T-cell (primary cell): ENCODE measurements at places on chromosomes 1 and 21.

DNA sequence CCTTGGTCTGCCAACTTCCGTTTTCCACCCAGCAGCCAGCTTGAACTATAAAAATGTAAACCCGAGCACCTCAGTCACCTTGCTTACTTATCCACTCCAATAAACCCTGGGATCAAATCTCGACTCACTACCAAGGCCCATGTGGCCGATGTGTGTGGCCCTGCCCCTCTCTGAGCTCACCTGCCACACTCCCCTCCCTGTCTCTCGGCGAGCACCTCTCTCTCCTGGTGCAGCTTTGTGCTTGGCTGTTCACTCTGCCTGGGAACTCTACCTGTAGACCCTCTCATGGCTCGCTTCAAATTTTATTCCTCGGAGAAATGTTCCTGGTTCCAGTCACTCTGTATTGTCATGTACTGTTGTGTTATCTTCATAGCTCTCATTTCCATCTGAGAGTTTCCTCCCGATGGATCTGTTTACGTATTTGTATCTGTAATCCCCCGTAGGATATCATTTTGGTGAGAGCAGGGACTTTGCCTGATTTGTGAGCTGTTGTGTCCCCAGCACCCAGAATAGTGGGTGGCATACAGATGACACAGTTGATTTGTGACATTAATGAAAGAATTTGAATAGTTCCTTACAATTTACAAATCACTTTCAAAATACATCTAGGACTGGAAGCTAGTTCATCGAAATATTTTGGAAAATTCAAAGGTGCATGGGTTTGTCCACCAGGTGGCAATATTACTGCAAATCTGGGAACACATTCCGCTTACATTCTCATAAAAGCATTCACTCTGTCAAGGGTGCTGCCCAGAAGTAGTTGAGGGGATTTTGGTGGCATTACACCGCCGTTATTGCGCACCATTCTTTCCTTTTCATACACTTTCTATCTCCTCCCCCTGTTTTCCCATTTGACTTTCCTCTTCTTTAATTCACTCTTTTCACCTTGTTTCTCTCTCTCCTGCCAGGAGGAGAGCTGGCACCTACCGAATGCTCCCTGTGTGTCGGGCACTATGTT, 95.3 kb downstream of the ABCA4 start:
- no peak for DNase-seq

- DNase-seq = no peak
Measured at GRCh38 chr1:245180496-245181157, 25.8 kb downstream of the KIF26B start.

DNA sequence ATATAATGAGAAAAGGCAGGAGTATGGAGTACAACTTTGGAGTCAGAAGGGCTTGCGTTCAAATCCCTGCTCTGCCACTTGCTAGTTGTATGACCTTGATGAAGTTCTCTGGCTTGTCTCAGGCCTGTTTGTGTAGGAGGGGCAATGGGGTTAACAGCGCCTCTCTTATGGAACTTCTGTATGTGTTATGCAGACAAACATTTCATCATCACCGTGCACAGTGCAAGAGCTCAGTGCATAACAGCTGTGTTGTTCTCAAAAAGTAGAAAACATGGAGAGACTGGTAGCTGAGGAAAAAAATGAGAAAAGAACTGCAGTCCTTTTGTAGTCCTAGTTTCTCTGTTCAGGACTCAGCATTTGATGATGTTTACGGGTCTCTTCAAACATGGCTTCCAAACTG, 10.4 kb upstream of the ZNF648 start:
- no peak for DNase-seq

GRCh38 chr1:44262414-44262813, 49.1 kb downstream of the DMAP1 start:
- no peak for DNase-seq

- no peak for DNase-seq
Measured at GRCh38 chr1:103911450-103911849, 161.8 kb downstream of the AMY1C start.

- no peak for DNase-seq
Measured at GRCh38 chr1:215547011-215547410, 20.1 kb upstream of the KCTD3 start.

- no peak for DNase-seq
Measured at GRCh38 chr1:90435351-90435750, 281.8 kb downstream of the BARHL2 start.

GRCh38 chr1:55580845-55581332, 365.7 kb upstream of the USP24 start:
- DNase-seq = no peak

- DNase-seq = no peak
Measured at GRCh38 chr1:103516693-103517092, 8.8 kb upstream of the RNPC3 start.

- no peak for DNase-seq
Measured at GRCh38 chr1:220267630-220268029, 4.6 kb downstream of the RAB3GAP2 start.

DNA sequence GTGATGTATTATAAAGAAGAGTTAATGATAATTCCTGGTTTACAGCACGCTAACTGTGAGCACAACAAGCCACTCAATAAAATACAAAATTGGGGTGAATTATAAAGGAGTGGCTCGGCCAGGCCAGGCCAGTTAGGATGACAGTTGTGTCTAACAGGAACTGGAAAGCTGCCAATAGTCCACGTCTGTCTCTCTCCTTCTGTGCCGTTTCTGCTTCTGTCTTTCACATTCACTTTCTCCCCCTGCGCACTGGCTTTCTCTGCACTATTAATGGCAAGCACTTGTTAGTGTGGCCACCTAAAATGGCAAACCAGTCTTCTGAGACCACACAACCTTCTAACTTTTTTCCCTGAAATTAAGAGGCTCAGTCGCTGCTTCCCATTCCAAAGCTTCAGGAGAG, 394.3 kb downstream of the NTNG1 start:
- no peak for DNase-seq

GRCh38 chr1:114468047-114468446, 43.0 kb downstream of the TRIM33 start:
- no peak for DNase-seq

DNA sequence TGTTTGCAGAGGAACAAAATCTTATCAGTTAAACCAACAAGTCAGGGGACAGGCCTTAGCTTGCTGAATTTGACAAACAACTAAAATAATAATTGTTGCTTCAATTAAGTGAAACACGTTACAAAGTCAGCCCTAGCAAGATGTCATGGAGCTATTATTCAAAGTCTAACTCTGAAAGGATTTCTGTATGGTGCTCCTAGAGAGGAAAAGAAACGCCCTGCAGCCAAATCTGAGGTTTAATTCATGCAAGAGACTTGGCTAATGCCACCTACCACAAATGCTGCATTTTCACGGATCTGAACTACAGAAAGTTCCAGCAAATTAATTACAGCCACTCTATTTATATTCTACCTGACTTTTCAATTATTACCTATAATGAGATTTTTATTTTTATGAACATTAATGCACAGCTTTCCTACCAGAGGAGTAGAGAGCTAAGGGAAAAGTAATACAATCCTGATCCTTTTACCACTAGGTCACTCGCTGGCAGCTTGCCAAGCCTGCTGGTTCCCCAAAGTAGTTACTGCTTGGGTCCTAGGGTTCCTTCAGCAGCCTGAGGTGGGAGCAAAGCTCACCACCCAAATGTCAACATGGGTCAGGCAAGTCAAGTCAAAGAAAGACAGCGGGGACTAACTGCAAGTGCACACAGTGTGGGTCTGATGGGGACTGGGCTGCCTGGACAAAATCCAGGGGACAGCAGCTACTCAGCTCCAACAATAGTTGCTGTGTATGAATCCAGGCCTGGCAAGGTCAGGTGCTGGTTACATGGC, 8.5 kb downstream of the COLGALT2 start:
- no peak for DNase-seq

DNA sequence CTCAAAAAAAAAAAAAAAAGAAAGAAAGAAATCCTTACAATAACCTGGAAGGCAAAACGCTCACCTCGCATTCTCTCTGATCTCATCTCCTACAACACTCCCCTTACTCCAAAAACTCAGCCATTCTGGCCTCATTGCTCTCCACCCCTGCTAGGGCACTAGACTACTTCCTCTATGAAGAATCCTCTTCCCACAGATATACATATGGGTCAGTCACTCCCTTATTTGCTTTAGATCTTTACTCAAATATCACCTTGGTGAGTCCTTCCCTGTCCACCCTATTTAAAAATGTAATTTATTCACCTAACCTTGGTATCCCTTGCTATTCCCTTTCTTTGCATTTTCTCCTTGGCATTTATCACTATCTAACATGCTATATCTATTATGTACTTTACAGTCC, 24.6 kb upstream of the KIF1B start:
- DNase-seq = no peak

DNA sequence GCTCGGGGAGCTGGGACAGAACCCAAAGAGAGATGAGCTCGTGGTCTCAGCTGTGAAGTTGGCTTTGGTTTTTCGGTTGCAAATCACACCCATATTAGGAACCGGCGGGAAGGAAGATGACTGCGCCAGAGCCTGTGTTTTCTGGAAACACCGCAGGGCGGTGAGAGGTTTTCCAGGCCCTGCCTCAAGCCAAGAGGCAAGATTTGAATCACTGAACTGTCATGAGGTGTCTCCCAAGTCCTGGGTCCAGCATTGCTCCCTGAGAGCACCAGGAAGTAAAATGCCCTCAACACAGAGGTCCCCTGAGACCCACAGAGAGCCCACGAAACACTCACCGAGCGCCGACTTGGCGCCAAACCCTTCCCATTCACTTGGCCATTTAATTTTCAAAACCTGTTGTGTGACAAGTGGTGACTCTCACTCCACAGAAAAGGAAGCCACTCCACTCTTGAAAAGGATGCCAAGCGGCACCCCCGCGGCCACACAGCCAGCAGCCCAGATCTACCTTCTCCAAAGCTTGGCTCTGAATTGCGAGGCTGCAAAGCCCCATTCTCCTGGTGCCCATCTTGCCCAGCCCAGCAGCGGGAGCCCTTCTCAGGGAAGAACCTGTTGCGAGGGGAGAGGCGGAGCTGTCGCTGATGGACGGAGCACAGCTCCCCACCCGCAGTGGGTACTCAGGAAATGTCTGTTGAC, 99.0 kb upstream of the RUNX3 start:
- DNase-seq = no peak

- DNase-seq = no peak
Measured at GRCh38 chr1:97647776-97648175, 273.1 kb downstream of the DPYD start.

GRCh38 chr1:211643324-211644212, 31.9 kb downstream of the NEK2 start:
- peak; percentile 14 for DNase-seq

- no peak for DNase-seq
Measured at GRCh38 chr1:61004262-61005003, 77.9 kb upstream of the NFIA start.

GRCh38 chr1:91769742-91770141, 116.2 kb downstream of the TGFBR3 start:
- no peak for DNase-seq

- no peak for DNase-seq
Measured at GRCh38 chr1:161997152-161997551, 26.5 kb downstream of the OLFML2B start.

- DNase-seq = no peak
Measured at GRCh38 chr1:234645474-234645953, 35.5 kb upstream of the IRF2BP2 start.

- DNase-seq = no peak
Measured at GRCh38 chr1:221164029-221164428, 284.8 kb downstream of the HLX start.

- DNase-seq = no peak
Measured at GRCh38 chr1:12539705-12540579, 78.1 kb downstream of the DHRS3 start.

GRCh38 chr1:4483021-4483625, 171.3 kb upstream of the AJAP1 start:
- no peak for DNase-seq

- no peak for DNase-seq
Measured at GRCh38 chr1:197771386-197771785, 3.9 kb downstream of the DENND1B start.

- no peak for DNase-seq
Measured at GRCh38 chr21:43716376-43717165, 2.4 kb upstream of the PDXK start.

DNA sequence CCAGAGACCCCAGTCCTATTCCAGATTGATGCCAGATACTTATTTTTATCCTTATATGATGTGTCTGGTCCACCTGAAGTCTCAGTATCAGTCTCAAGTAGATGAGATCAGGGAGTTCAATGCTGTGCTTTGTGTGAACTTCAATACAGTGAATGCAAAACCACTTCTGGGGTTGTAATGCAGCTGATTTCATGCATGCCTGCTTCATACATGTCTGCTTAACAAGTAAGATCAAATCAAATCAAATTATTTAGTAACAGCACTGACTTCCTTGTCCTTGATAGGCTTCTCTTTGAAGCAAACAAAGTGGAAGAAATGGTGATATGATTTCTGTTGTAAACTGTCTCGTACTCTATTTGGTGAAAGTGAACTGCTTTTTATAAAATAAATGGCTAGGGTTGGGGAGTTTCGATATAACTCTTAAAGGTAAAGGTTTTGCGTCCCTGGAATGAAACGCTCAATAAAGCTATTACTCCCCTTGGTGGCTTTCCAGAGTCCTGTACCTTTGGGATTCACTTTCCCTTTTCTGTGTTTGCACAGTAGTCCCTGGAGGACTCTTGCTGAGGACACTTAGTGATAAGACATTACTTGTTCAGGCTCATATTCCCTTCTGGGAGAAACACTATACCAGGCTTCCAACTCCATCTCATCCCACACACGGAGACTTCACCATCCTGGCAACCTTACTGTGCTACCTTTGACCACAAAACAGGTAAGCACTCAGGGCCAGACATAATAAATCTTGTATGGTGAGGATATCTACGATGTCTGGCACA, 59.3 kb downstream of the FH start:
- no peak for DNase-seq

GRCh38 chr1:35112668-35113067, 33.5 kb downstream of the ZMYM1 start:
- DNase-seq = no peak

- DNase-seq = no peak
Measured at GRCh38 chr1:239550178-239550577, 163.8 kb downstream of the CHRM3 start.

DNA sequence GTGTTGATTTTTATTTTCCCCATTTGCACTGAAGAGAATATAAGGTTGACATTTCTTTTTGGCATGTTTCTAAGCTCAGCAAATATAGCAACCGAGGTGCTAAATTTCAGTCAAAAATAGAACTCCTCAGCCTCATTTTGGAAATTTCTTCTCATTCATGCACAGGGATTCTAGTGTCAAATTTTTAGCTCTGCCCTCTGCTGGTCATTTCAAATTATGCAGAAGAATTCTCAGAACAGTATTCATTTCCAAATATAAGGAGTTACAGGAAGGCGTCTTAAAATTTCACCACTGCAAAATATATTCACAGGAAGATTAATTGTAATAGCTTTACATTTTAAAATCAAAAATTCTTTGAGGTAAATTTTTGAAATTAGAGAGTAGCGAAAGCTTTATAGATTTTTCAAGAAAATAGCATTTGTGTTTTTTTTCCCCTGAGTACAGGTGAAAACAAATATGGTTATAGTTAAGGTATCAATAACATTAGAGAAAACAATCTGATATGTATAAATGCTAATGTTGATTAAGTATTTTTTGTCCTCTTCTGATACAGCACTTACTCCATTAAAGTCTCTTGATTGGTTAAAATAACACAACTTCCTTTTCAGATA, 57.9 kb downstream of the FMN2 start:
- no peak for DNase-seq
